ENCODE measurements at places on chromosomes 6 and 20. TPM values are rescaled to one million over a fixed set of nuclear protein-coding genes. Genes with fewer than 3 reads are reported as not detected.

Gene PACRG
- 0.52 TPM for total RNA-seq

Gene OTOR
- not detected for total RNA-seq

DNA sequence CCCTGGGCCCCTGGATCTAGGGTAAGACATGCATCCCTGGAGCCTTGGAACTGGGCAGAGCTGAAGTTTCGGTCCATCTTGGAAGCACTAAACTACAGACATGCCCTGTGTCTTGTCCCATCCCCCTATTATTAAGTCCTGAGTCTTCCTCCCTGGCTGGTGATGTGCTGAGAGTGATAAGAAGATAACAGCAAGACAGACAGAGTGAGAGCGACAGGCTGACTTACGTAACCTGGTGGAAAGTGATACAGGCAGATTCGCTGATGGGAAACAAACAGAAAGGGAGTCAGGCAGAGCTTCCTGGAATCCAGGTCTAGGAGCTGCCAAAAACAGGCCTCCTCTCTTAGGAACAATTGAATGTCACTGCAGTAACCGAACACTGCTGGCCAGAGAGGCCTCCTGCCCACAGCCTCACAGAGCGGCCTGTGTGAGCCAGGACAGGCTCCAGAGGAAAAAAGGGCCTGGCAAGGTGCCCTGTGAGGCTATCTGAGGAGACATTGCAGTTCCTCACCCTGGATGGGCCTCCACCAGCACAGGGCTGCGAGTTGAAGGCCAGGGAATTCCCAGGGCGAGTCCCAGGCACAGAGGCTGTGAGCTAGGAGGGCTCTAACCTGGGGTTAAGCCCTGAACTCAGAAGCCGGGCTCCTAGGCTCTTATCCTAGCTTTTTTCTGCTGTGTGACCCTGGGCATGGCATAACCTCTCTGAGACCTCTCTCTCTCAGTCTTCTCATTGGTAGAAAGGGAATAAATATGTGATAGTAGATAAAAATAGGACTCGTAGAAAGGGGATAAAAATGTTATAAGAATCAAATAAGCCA lies 34.2 kb upstream of the B4GALT5 start:
- DNase-seq = peak; percentile 66

DNA sequence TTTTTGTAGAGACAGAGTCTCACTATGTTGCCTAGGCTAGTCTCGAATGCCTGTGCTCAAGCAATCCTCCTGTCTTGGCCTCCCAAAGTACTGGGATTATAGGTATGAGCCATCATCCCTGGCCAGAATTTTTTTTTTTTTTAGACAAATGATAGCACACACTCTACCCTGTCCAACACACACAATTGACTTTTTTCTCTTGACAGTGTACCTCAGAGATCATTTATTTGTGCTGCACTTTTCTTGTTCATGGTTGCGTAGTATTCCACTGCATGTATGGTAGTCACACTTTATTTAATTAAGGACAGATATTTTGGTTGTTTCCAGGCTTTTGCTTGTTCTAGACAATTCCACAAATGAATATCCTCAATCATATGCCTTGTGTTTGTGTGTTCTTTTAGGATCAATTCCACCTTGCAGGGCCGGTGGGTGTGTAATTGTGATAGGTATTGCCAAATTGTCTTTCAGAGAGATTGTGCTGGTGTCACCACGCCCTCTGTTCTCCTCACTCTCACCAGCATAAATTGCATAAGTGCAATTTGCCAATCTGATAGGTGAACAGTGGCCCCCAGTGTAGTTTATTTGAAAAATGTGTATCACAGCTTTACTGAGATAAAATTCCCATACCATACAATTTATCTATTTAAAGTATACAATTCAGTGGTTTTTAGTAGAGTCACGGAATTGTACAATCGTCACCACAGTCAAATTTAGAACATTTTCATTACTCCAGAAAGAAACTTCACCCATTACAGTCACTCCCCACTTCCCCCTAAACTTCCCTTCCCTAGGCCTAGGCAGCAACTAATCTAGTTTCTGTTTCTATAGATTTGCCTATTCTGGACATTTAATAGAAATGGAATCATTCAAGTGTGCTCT lies 20.1 kb downstream of the SRC start:
- DNase-seq = no peak

DNA sequence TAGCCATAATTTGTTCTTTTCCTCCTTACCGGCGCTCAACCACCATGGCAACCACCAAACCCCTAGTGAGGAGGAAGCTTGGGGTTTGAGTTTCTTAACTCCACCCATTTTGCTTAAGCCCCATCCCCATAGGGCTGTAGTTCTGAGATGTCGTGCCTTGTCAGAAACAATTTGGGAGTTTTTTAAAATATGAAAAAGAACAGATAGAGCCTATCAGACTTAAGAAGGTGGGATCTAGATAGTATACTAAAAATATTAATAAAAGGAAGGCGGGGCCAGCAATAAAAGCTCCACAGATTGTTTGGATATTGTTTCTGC lies 5.6 kb downstream of the BRD2 start:
- no peak for DNase-seq
